NCI-H2081 treated with DMSO at 0.1 percent for 48 hours (cell line): ENCODE measurements at places on chromosomes 7 and 10.

DNA sequence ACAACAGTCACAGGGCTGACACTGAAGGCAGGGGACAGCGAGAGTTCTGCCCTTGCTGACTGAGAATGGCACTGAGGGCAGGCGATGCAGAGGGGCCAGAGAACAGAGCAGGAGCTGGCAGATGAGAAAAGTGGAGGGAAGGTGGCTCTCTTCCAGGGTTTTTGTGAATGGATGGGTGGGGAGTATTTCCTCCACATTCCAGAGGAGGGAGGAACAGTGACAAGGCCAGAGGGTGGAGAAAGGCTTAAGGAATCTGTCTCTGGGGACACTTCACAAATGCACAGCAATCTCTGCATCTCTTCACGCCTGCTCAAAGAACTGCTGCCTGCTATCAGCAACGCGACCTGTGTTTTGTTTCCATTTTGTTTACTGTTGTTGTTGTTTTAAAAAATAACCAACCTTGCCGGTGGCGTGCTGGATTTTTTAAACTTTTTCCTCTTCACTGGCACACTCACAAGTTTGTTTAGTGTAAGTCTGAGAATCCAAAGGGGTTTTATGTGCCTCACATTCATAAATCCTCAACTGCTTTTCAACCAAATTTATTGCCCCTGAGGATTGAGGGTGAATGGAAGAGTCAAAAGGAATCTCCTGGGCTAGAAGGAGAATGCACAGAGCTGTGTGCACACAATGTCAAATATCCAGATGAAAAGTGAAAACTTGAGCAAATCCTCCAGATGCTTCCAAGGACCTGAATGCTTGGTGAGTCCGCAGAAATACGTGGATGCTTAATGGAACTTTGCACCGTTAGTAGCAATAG is 129.3 kb downstream of the GLI3 start:
- DNase-seq = no peak

- DNase-seq = no peak
Observed at GRCh38 chr10:84530724-84531325, 202.4 kb downstream of the CCSER2 start.

- DNase-seq = no peak
Observed at GRCh38 chr10:91575044-91575610, 57.7 kb downstream of the PPP1R3C start.

DNA sequence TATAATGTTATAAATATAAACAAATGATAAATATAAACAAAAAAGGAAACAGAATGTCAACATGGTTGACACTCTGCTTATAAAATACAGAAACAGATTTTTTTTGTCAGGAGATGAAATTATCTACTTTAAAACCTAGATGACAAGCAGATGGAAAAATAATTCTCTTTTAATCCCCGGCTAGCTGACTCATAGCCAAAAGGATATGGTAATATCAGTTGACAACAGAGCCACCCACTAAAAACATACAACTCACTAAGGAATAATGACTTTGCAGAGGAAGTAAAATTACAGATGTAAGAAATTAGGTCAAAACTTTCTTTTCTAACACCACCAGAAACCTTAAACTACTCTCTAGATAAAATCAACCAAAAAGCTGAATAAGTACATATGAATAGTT is 131.1 kb upstream of the ABCB5 start:
- DNase-seq = no peak

DNA sequence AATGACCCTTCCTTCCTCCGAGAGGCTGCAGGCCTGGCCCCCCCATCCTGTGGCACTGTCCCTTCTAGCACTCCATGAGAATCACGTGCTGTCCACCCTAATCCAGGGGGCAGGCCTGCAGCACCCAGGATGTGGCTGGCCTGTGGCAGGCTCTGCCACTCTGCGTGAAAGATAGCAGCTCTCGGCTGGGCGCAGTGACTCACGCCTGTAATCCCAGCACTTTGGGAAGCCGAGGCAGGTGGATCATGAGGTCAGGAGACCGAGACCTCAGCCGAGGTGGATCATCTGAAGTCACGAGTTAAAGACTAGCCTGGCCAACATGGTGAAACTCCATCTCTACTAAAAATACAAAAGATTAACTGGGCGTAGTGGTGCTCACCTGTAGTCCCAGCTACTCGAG is 18.9 kb upstream of the LFNG start:
- DNase-seq = no peak
